ENCODE measurements at places on chromosomes 3 and 15.

GRCh38 chr3:194169595-194169994 lies 33.6 kb downstream of the HES1 start:
- no peak for DNase-seq

DNA sequence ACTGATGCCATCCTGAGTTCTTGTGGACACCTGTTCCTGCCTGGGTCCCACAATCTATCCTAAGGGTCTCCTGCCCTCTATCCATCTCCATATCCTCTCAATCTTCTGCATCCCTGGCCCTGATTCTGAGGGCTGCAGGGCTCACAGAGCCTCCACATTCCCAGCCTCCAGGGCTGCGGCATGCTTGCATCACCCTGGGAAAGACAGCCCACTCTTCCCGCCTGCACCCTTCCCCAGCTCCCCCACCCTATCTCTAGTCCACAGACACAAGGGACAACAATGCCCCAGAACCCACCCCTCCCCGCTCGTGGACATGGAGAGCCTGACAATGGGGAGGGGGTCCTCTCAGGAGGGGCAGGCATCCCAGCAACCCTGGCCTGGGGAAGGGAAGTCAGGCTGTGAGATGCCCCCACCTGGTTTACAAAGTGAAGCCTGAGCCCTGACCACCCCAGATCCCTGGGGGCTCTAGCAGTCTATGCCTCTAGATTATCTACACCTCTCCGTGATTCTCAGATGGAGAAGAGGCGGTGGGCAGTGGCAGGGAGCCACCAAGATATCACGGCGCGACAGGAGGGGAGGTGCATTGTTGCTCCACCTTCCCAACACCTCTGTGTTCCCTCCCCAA lies 10.3 kb downstream of the SEMA3G start:
- no peak for DNase-seq

DNA sequence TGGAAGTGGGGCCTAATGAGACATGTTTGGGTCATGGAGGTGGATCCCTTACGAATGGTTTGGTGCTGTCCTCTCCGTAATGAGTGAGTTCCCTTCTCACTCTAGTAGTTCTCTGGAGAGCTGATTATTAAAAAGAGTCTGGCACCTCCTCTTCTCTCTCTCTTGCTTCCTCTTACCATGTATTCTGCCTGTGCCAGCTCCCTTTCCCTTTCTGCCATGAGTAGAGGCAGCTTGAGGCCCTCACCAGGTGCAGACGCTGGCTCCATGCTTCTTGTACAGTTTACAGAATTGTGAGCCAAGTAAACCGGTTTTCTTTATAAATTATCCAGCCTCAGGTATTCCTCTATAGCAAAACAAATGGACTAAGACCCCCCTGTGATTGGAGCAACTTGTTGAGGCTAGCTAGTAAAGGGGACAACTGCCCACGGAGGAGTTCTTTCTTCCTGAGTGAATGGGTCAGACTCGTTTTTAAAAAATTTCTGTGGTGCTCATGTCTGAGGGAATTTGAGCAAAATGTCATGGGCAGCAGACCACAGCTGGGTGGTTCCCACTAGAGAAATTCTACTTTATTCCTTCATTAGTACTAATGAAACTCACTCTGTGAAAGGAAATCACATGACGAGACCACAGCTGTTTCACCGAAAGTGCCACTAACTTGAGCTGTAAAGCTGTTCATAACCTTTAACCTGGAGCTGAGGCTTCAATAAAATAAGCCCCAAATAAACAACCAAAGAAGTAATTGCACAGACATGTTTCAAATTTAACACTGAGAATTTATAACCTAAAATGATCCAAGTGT lies 210.0 kb downstream of the NFKBIZ start:
- no peak for DNase-seq

- no peak for DNase-seq
Measured at GRCh38 chr15:97874139-97874538, 86.4 kb upstream of the ARRDC4 start.

DNA sequence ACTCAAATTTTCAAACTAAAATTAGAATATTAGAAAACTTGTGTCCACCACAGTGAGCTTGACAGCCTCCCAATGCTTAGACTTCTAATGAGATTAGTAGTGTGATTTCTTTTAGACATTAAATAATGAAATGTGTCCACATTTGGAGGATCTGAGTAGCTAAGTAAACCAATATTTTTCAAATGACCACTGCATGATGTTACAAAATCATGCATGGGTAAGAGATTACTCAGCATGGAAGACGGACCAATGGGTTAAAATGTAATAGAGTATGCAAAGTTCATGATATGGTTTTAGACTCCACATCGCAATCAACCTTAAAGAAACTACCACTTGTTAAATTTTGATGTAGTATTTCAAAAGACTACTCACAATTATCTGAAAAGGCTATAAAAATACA lies 130.6 kb downstream of the IMPG2 start:
- no peak for DNase-seq

DNA sequence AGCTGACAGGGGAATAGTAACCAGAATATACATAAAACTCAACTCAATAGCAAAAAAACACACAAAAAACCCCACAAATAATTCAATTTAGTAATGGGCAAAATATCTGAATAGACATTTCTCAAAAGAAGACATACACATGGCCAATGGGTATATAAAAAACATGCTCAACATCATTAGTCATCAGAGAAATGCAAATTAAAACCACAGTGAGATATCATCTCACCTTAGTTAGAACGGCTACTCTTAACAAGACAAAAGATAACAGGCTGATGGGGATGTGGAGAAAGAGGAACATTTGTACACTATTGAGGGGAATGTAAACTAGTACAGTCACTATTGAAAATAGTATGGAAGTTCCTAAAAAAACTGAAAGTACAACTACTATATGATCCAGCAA lies 678.6 kb downstream of the MECOM start:
- DNase-seq = no peak

DNA sequence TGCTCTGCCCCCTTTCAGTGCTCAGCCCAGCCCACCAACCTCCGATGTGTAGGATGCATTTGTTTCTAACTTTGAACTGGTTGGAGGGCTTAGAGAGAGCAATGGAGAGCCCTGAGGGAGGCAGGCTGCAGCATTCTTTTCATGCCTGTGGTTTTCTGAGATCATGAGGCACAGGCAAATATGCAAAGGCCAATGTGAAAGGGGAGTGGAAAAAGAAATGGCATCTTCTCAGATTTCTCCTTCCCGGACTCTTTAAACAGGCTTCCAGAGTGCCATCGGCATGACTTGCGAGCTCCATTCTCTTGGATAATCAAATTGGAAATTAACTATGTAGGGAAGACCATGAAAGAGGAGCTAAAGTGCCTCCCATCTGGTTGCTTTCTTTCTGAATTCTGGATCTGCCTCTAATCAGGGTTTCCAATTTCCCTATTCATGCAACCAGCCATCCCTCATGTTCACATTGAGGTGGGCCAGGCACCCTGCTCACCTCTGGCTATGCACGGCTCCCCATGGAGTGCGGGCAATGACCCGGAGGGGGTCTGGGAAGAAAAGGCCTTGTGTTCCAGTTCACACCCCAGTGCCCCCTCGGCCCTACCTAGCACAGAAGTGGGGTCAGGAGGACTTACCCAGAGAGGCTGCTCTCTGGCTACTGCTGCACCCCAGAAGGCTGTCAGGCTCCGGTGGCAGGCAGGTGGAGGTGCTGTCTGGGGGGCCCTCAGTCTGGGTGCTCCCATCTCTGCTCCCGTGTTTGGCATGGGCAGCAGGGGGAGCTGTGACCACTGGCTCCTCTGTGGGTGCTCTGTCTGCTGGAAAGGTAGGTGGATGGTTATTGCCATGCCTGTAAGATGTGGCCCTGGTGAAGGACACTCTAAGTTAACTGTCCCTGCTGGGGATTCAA lies 16.1 kb downstream of the AMOTL2 start:
- DNase-seq = no peak

GRCh38 chr15:53963801-53964200 lies 14.4 kb upstream of the UNC13C start:
- DNase-seq = no peak

DNA sequence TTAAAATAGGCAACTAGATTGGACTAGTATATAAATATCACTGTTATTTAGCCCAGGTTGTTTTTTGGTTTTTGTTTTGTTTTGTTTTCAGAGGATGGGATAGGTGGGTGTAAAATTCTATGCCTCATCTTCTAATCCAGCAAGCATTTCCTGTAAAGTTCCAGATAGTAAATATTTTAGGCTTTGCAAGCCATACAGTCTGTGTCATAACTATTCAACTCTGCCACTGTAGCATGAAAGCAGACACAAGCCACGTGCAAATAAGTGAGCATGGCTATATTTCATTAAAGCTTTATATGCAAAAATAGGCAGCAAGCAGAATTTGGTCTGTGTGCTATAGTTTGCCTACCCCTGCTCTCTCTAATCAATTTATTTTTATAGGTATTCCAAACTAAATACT lies 657.3 kb upstream of the TGFBR2 start:
- DNase-seq = no peak

DNA sequence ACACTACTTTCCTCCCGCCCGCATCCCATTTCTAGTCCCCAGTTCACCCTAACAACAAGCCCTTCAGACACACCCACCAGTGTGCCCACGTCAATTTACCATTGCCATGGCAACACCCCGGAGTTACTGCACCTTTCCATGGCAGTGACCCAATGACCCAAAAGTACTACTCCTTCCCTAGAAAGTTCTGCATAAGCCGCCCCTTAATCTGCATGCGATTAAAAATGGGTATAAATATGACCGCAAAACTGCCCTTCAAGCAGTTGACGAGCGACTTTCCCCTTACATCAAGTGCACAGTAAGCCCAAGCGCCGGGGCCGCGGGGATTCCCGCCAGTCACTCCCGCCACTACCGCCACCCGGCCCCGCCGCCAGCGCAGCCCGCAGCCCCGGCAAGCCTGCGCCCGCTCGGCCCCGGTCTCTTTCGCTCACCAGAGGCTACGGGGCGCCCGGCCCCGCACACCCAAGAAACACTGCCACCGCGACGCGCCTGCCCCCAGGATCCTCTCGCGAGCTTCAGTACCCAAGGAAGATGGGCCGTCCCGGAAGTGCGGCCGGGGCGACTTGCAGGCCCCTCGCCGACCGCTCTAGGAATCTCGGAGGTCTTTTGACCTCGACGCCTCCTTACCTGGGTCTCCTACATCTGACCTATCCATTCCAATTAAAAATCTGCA lies 27.2 kb upstream of the ZNF502 start:
- no peak for DNase-seq

Measured in AML-193 (cell line).